ENCODE measurements at places on chromosomes 2 and 18.

- H3K27me3 ChIP-seq: no peaks in the 10 kb centered on the region
- H3K36me3 ChIP-seq: no peaks in the 10 kb centered on the region
- no peaks in the 10 kb centered on the region for H3K4me1 ChIP-seq
- no peak for DNase-seq
- H3K27ac ChIP-seq: no peak overlapping the region
Observed at GRCh38 chr2:51120754-51121280, 88.9 kb upstream of the NRXN1 start.

GRCh38 chr18:30595942-30596341, 446.6 kb downstream of the DSC3 start:
- H3K27me3 ChIP-seq: no peaks in the 10 kb centered on the region
- H3K4me3 ChIP-seq: no peak overlapping the region
- H3K36me3 ChIP-seq: no peaks in the 10 kb centered on the region
- no peak for DNase-seq
- no peaks in the 10 kb centered on the region for H3K4me1 ChIP-seq

GRCh38 chr2:219350710-219351221, 18.2 kb upstream of the RESP18 start:
- no peaks in the 10 kb centered on the region for H3K36me3 ChIP-seq
- no peak overlapping the region for H3K4me3 ChIP-seq
- no peak for DNase-seq
- H3K27me3 ChIP-seq: peaks cover 56% of the 10 kb centered on the region
- no peaks in the 10 kb centered on the region for H3K4me1 ChIP-seq

DNA sequence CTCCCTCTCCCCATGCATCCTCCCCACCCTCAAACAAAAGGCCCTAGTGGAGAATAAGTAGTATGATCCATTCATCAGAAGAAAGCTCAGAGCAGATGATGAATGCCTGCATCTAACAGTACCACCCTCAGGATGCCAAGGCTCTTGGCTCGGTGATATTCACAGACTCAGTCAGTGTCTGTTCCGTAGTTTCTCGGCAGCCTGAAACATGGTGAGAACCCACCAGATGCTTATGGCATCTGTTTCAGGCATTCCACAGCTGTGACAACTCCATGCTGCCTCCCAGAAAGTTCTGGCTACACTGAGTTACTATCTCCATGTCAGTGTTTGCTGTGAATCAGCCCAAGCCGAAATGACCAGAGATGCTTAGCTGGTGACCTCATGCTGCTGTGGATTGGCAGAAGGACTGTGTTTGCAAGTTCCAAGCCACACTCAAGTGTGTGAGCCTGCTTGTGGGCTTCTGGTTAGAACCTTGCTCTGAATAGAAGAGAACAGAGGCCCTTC, 83.9 kb downstream of the WDSUB1 start:
- no peak for DNase-seq
- H3K27me3 ChIP-seq: no peaks in the 10 kb centered on the region
- no peaks in the 10 kb centered on the region for H3K4me1 ChIP-seq
- H3K36me3 ChIP-seq: no peaks in the 10 kb centered on the region

DNA sequence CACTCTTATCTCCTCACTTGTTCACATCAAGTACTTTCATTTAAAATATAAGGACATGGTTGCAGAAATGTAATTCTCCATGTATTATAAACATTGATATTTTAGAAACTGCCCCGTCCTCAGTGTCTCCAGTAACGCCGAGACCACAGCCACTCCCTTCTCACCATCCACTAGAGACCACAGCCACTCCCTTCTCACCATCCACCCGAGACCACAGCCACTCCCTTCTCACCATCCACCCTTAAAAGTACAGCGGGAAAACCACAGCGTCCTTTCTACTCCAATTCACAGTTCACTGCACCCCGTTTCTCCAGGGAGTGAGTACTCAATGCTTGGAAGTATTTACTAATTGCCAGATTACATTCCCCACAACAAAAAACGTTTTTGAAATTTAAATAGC, 1452.2 kb upstream of the ACVR2A start:
- no peak overlapping the region for H3K4me3 ChIP-seq
- no peaks in the 10 kb centered on the region for H3K27me3 ChIP-seq
- DNase-seq: no peak
- H3K27ac ChIP-seq: no peak overlapping the region
- no peaks in the 10 kb centered on the region for H3K4me1 ChIP-seq

GRCh38 chr2:41856946-41857345, 190.9 kb upstream of the PKDCC start:
- H3K27ac ChIP-seq: no peak overlapping the region
- no peaks in the 10 kb centered on the region for H3K36me3 ChIP-seq

GRCh38 chr2:178692845-178693244, 114.4 kb downstream of the TTN start:
- no peaks in the 10 kb centered on the region for H3K27me3 ChIP-seq
- no peaks in the 10 kb centered on the region for H3K4me1 ChIP-seq
- no peaks in the 10 kb centered on the region for H3K36me3 ChIP-seq
- H3K27ac ChIP-seq: no peak overlapping the region
- no peak for DNase-seq

DNA sequence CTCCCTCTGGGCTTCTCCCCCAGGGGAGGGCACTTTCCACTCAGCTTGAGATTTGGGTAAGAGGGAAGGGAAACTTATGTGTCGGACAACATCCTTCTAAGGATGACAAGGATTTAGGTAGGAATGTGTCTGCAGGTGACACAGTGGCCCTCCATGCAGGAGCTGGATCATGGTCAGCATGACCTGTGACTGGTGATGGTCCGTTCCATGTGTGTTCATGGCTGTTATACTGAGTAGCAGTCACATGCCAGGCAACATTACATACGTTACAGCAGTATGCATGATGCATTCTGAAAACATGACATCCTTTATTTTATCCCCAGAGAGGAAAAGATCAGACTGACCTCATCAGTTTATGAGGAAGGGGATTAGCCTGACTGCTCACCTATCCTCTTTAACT, 192.1 kb downstream of the SEPTIN10 start:
- H3K4me3 ChIP-seq: no peak overlapping the region
- H3K27ac ChIP-seq: no peak overlapping the region

GRCh38 chr2:163681745-163682144, 54.1 kb downstream of the FIGN start:
- DNase-seq: no peak
- H3K27me3 ChIP-seq: no peaks in the 10 kb centered on the region
- no peak overlapping the region for H3K27ac ChIP-seq
- no peak overlapping the region for H3K4me3 ChIP-seq
- no peaks in the 10 kb centered on the region for H3K36me3 ChIP-seq

DNA sequence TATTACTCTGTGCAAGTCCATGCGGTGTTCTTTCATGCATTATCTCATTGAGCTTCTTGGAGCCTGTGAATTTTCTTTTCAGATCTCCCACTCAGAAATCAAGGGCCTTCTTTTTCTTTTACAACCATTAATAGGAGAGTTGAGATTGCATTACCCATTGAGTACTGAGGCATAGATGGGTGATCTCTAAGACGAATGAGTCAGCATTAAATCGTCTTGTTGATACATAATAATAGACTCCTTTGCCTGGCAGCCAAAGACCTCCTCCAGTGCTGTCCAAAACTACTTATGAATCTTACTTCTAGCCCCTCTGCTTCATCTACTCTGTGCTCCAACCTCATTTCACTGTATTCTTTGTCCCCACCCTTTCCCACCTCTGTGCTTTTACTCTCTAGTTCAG, 180.5 kb downstream of the AGPS start:
- H3K36me3 ChIP-seq: no peaks in the 10 kb centered on the region
- H3K4me3 ChIP-seq: no peak overlapping the region
- DNase-seq: no peak
- H3K4me1 ChIP-seq: no peaks in the 10 kb centered on the region
- 0 out of 2 replicates have a peak, but pooled peaks cover 10% of the 10 kb centered on the region for H3K27me3 ChIP-seq

DNA sequence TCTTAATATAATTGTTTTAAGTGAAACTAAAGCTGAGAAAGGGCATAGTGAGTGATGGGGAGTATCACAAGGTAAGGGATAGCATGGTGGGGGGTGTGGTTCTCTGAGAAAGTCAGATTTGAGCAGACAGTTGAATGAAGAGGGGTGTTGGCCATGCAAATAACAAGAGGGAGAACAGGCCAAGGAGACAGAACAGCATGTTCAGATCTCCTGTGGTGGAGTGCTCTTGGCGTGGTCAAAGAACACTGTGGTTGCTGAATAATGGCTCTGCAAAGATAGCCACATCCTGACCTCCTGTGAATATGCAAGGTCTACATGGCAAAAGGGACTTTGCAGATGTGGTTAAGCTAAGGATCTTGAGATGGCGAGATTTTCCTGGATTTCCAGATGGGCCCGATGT, 389.2 kb downstream of the TMEM182 start:
- no peaks in the 10 kb centered on the region for H3K36me3 ChIP-seq
- peaks cover 54% of the 10 kb centered on the region for H3K27me3 ChIP-seq
- H3K27ac ChIP-seq: no peak overlapping the region

Data from PC-9 (cell line).